Dermis lymphatic vessel endothelial cell (primary cell): ENCODE measurements at places on chromosomes 6 and 20. TPM values are rescaled to one million over a fixed set of nuclear protein-coding genes. Genes with fewer than 3 reads are reported as not detected.

Gene ASXL1
- 39.1 and 39.3 TPM in 2 replicates for total RNA-seq

Gene LAMA2
- 0.09 and 0.11 TPM in 2 replicates for total RNA-seq

Gene ELOVL5
- 74.1 and 81.2 TPM in 2 replicates for total RNA-seq

Gene FNDC11
- 1.2 and 2.1 TPM in 2 replicates for total RNA-seq

Gene FLRT3
- 0.33 and 1.2 TPM in 2 replicates for total RNA-seq
